ENCODE measurements at places on chromosomes 2 and 18.
A peak's percentile ranks its signal among the peaks of the same experiment; 100 is the strongest.

- no peak for DNase-seq
Observed at GRCh38 chr2:146820672-146821071, 1024.2 kb upstream of the ACVR2A start.

- DNase-seq: no peak
Observed at GRCh38 chr2:127591221-127591923, 54.6 kb upstream of the GPR17 start.

DNA sequence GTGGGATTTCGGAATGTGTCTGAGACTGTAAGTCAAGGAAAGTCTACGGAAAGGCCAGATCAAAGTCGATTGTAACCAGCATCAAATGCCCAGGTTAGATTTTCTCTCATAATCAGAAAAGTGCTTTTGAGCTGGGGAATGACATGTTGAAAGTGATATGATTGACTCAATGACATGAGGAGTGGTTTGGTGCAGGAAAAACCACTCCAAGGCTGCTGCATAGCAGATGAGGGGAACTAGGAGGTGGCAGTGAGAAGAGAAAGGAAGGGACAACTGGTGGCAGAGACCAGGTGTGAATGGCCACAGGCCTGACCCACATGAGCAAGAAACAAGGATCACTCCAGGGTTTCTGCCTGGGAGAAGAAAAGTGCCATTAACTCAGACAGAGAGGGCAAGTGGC, 822 bp downstream of the SLC35F6 start:
- no peak for DNase-seq

- DNase-seq: no peak
Observed at GRCh38 chr2:227796045-227796711, 17.5 kb upstream of the CCL20 start.

- DNase-seq: no peak
Observed at GRCh38 chr2:210997373-210997772, 441.0 kb downstream of the CPS1 start.

DNA sequence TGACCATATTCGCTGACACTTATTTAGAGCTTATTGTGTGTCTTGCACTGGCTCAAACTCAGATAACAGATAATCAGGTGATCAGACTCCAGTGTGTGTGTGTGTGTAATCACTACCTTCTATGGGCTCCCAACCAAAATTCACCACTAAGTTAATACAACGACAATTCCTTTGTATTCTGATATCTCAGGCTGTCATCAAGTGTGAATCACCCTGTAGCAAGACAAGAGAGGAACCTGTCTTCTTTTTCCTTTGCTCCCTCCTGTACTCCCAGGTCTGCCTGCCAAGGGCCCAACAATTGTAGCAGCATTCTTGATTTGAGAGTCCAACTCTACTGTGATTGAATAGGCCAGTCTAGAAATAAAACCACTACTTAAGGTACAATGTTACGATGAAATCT, 25.8 kb downstream of the ITGB6 start:
- DNase-seq: no peak

GRCh38 chr2:130869441-130870160, 32.9 kb downstream of the ARHGEF4 start:
- DNase-seq: no peak

DNA sequence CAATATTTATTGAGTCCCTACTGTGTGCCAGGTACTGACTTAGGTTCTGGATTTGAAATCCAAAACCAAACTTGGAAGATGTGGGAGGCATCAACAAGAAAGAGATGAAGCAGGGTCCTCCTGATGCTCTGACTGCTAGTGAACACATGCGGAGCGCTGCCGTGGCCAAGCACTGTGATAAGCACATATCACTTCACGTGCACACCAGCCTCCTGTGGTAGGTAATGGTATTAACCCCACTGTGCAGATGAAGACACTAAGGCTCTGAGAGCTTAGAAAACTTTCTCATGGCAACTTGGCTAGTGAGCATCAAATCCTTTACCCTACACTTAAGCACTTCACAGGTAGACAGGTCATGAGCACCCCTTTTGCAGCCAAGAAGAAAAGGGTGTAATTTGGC, 216.1 kb downstream of the HAUS1 start:
- DNase-seq: no peak

GRCh38 chr2:9077691-9078090, 74.2 kb upstream of the MBOAT2 start:
- DNase-seq: no peak

GRCh38 chr2:2571301-2572150, 240.5 kb upstream of the MYT1L start:
- DNase-seq: no peak

- no peak for DNase-seq
Observed at GRCh38 chr2:178650554-178650953, 156.7 kb downstream of the TTN start.

GRCh38 chr2:178923546-178923945, 116.3 kb upstream of the TTN start:
- DNase-seq: no peak

GRCh38 chr2:46275995-46276394, 21.2 kb upstream of the EPAS1 start:
- DNase-seq: no peak

GRCh38 chr18:2964361-2965010, 48.5 kb downstream of the LPIN2 start:
- DNase-seq: no peak

- DNase-seq: no peak
Observed at GRCh38 chr18:3931542-3932112, 481.7 kb downstream of the TGIF1 start.

DNA sequence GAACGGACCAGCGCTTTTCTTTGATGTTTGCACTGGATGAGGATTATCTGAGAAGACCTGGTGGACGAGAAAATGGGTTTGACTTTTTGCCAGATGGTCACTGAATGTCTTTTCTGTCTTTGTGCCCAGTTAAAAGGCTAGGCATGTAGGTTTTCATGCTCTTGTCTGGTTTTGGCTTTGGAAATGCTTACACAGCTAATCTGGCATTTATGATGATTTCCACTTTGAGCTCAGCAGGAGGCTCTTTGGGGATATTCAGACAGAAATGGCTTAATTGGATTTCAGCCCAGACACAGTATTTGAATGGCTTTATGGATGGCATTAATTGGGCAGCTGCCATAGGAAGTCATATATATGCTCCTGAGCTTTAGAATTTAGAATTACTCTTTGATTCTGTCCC, 59.6 kb downstream of the NCK2 start:
- DNase-seq: no peak

DNA sequence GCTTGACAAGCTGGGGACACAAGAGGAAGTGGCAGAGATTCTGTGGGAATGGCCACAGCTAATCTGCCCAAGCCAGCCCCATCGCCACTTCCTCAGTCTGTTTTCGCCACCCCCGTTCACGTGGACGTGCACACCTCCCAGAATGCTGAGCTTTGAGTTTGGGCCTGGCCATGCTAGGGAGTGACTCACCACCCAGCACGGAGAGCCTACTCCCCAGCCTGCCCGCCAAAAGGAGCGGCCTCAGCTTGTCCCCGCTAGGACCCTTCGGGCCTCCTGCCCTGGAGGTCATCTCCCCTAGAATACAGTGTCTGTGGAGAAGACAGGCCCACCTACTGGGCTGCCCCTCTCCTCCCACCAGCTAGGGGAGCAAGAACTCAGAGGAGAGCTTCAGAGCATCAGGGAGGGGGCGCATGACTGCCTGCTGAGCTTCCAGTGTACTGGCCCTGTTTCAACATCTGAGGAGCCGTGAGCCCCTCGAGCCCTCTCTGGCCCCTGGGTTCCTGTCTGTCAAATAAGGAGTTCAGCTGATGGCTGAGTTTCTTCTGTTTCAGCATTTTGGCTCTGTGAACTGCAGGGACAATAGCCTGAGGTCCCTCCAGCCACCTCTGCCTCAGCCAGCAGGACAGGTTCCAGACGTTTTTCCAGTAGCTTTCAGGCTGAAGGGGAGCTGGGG, 5.1 kb downstream of the SLC35F6 start:
- no peak for DNase-seq

DNA sequence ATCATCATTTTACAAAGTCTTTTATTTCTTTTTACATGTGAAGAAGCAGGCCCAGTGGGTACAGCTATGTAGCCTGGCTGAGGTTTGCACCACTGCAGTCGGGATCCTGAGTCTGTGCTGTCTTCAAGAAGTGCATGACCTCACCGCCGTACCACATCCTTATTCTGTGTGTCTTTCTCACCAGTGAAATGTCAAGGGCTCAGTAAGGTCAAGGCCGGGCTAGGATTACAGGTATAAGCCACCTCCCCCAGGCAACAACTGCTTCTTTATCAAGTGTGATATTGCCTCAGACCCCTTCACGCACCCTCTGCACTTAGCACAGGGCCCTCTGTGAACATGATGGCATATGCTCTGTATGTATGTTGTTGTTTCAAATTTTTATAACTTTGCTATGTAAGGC, 76.7 kb downstream of the PIEZO2 start:
- no peak for DNase-seq

- no peak for DNase-seq
Observed at GRCh38 chr18:10404168-10404567, 50.3 kb upstream of the APCDD1 start.

DNA sequence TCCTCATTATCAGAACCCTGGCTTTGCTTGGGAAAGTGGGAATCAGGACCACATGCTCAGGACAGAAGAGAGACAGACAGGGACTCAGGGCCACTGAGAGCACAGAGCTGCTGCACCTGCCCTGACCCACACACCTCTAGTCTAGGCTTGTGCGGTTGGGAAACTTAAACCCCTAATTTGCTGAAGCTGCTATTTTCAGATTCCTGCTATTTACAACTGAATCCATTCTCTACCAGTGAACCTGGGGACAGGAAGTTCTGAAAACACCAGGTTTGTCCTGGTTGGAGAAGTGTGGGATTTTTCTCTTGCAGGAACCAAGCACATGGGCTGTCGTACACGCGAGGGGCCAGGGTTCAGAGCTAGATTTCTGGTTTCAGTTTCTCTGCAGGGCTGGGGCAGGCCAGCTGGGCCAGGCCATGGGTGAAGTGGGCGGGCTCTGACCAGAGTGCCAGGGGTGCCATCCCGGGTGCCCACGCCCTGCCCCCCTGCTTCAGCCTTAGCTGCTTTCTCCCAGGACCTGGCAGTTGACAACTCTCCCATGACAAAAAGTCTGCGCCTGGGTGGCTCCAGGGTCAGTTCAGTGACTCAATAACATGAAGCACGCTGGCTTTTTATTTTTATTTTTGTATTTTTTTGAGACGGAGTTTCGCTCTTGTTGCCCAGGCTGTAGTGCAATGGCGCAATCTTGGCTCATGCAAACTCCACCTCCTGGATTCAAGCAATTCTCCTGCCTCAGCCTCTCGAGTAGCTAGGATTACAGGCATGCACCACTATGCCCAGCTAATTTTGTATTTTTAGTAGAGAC, 51.3 kb upstream of the SLC1A4 start:
- DNase-seq: no peak

GRCh38 chr2:160076241-160076640, 13.8 kb upstream of the PLA2R1 start:
- DNase-seq: no peak

- DNase-seq: no peak
Observed at GRCh38 chr2:134457353-134457752, 203.5 kb downstream of the MGAT5 start.

DNA sequence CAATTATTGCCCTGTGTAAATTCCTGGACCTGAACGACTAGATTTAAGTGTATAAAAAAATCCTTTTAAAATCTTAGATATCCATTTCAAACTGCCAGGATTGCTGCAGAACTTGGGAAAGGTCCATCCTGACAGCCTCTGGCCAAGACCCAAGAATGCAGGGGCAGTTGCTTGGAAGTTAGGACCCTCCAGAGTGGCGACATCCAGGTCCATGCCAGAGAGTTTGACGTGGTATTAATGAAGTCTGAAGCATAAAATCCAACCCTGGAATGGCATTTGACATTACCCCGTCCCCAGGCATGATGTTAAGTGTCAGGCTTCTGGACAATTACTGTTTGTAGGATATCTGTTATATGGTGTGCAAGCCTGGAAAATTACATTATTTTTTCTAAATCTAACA, 810.2 kb downstream of the CNTNAP5 start:
- DNase-seq: no peak

DNA sequence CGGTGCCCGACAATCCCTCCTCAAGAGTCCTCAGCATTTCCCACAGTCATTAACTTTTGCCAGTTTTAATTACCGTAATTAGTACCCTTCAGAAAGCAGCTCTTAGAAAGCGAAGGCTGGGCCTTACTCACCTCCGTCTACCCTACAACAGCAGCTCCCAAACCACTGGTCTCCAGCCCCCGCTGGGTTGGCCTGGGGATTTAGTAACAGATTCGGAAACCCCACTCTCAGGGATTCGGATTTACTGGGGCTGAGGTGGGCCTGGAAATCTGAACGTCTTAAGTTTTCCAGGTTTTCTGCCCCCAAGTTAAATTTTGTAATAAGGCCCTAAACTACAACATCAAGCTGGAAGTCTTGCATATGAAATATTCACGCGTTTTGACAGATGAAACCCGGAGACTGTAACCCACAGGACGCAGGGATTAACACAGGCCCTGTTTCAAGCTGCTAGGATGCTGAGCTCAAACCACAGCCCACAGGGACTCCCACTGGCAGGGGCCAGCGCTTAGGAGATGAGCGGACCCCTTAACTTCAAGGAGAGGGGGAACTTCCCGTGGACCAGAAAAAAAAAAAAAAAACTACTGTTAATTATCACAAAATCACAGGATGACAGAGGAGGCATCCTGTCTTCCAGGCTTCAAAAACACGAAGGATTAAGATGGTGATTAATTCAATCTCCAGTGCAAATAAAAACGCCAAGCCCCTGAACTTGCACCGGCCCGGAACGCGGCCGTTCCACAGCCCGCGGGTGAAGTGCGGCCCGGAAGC, 985 bp downstream of the ILKAP start:
- no peak for DNase-seq

GRCh38 chr2:72803151-72803550, 22.7 kb downstream of the EXOC6B start:
- no peak for DNase-seq

DNA sequence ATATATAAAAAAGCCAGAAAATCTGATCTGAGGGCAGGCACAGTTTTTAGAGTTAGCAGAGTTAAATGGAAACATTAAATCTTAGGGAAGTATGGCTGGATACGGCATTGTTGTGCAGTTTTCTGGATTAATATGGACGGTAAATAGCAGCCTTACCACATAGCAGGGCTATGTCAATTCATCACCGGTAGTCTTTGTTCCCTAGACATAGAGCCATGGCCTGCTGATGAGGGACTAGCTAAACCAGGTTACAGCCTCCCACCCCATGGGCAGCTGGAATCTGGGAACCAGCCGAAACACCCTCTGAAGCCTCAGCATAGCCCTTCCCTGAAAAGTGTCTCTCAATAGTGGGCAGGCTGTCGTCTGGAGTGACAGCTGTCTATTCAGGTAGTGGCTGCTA, 32.4 kb downstream of the CDCA7 start:
- peak; percentile 15 for DNase-seq

DNA sequence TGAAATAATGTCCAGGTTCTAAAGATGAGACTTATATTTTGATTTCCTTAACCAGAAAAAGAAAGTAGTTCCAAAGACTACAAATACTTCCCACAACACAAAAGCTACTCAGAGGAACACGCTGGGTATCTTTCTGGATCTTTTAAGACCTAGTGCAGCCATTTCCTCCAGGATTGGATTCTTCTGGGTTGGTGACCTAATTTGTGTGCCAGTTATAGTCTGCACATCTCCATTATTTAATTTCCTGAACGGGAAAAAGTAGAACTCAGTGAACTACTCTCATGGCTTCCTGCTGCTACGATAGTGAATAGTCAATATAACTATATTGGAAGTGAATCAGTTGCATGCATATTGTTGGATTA, 1.5 kb downstream of the TMEM87B start:
- DNase-seq: no peak

- no peak for DNase-seq
Observed at GRCh38 chr2:41912337-41912736, 135.5 kb upstream of the PKDCC start.

- DNase-seq: peak; percentile 23
Observed at GRCh38 chr18:44325903-44326635, 354.6 kb upstream of the SETBP1 start.

GRCh38 chr2:219508444-219508734, 5.9 kb upstream of the ASIC4 start:
- no peak for DNase-seq
